ENCODE measurements at places on chromosomes 6 and 20.

DNA sequence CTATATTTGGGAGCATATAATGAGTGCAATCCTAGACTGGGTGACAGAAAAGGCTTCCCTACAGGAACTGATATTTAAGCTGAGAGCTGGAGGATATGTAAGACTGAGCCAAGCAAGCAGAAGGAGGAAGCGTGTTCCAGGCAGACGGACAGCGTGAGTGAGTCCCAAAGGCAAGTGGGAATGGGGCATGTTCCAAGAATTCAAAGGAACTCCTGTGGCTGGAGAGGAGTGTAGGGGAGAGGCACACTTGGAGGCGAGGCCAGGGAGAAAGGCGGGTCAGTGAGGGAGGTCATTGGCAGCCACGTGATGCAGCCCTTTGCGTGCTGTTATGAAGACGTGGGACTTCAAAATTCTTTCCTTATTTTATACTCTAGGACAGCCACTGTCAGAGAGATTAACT lies 27.9 kb upstream of the SGK1 start:
- no peak for DNase-seq

GRCh38 chr20:54407459-54407858 lies 67.9 kb upstream of the DOK5 start:
- DNase-seq: no peak

GRCh38 chr6:130610303-130610702 lies 216.9 kb upstream of the SMLR1 start:
- no peak for DNase-seq

GRCh38 chr6:10587656-10588406 lies 66.7 kb downstream of the GCNT2 start:
- peak; percentile 11 for DNase-seq

GRCh38 chr6:104519566-104519965 lies 340.2 kb downstream of the HACE1 start:
- no peak for DNase-seq

DNA sequence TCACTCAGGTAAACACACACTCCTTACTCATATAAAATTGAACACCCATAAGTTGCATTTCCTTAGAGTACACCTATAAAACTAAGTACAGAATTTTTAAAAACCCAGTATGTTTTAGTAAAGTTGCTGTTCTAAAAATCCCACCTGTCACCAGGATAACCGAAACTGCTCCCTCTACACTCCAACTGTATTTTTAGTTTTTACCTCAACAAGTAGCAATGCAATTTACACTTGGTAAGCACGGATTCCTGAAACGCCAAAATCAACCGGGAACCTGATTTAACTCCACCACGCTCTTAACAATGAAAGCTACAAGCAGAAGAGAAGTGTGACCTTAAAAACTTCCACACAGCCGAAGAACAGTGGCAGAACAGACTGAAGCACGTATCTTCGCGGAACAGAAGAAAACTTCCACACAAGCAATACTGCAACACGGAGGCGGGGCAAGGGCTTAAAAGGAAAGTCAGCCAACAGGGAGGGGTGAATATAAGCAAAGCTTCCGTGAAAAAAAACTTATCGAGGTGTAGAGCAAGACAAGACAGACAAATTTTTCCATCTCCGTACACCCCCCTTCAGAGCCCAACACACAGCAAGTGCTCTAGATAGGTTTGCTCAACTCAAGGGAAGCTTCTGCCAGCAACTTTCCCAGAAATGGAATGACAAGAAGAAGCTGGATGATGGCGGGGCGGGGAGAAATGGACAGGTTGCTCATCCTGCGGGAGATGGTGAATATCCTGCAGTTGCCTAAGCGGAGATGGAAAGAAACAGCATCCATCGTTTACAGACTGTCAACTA lies 1.4 kb downstream of the STAU1 start:
- DNase-seq: peak; percentile 54
